ENCODE measurements at places on chromosomes 12 and 14.

DNA sequence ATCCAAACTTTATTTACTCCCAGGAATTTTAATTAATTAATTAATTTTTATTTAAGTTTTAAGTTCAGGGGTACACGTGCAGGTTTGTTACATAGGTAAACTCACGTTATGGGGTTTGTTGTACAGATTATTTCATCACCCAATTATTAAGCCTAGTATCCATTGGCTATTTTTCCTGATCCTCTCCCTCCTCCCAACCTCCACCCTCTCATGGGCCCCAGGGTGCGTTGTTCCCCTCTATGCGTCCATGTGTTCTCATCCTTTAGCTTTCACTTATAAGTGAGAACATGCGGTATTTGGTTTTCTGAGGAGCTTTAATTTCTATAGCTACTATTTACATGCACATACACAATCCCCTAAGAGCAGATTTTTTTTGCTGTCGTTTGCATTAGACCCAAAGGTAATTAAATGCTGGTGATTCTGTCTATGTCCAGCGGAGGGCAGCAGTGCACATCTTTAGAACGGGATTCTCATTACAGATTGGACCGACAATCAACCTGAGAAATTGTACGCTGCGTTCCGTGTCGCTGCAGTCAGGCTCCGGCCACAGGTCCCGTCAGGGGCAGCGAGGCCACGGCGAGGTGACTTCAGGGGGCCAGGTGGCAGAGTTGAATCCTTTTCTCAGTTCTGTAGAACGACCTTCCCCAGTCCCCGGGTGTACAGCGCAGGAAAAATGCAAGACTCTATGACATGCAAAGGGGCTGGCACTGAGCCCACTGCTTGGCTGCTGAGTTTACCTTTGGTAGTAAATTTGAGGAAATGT, 11.6 kb downstream of the TMEM30B start:
- peak; percentile 69 for DNase-seq

- no peak for DNase-seq
Observed at GRCh38 chr14:66483322-66483721, 2.8 kb upstream of the CCDC196 start.

DNA sequence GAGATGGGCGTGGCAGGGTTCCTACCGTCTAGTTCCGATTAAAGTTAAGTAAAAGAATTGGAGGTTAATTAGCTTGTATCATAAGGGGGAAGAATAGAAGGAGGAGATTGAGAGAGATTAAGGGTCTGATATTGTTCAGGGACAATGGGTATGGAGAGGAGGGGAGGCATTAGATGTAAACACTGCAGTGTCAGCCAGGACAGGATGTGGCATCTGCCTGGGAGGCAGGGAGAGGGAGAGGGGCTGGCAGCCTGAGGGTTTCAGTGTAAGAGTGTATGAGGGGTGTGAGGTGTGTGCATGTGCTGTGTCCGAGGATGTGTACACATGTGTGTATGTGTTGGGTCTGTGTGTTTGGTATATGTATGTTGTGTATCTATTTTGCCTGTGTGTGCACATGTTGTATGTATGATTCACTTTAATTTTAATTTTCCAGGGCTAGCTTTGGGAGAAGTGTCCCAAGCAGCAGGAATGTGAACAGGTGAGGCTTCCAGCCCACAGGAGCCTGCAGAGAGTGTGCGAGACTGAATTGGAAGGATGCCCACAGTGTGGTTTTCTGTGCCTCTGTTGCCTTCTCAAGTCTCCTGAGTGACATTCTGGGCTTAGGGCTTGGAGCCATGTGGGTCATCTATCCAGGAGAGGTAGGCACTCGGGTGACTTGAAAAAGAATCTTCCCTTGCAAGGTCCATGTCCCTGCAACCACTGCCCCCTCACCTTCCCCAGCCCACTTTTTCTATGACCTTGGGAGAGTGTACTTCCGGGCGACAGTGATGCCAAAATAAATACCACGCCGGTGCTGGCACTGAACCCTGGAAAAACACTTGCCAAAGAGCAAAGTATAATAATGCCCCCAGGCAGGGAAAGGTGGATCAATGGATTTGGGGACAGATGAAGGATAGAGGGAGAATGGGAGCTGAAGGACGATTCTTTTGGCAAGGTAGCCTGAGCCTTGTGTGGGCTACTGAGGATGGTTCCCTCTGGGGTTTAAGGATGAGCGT, 36.8 kb upstream of the DCD start:
- no peak for DNase-seq

GRCh38 chr12:54398218-54398617, 13.7 kb upstream of the ZNF385A start:
- DNase-seq, result no peak

DNA sequence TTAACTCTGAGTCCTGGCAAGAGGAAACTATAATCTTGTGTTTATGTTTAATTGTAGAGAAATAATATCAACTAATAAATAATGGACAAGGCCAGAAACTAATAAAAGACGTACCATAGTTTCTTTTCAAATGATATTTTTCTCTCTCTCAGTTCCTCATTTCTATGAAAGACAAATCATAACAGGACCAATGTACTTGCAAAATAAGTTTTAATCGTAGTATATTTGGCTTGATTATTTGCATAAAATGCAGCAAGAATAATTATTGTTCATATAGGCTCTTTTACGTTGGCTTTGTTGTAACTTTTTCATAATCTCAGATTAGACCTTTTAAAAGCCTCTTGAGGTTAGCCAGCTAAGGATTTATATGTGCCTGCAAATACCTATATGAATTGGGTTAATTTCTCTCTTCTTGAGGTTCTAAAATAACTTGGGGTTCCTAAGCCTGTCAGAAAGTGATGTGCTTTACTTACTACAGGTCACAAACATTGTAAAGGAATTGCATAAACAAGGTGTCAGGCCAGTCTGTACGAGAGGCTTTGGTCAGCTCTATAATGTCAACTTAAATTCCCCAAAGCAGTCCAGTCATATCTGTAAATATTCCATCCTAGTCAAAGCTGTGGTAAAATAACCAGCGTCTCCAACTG, 152.8 kb upstream of the PTPRQ start:
- DNase-seq, result no peak

DNA sequence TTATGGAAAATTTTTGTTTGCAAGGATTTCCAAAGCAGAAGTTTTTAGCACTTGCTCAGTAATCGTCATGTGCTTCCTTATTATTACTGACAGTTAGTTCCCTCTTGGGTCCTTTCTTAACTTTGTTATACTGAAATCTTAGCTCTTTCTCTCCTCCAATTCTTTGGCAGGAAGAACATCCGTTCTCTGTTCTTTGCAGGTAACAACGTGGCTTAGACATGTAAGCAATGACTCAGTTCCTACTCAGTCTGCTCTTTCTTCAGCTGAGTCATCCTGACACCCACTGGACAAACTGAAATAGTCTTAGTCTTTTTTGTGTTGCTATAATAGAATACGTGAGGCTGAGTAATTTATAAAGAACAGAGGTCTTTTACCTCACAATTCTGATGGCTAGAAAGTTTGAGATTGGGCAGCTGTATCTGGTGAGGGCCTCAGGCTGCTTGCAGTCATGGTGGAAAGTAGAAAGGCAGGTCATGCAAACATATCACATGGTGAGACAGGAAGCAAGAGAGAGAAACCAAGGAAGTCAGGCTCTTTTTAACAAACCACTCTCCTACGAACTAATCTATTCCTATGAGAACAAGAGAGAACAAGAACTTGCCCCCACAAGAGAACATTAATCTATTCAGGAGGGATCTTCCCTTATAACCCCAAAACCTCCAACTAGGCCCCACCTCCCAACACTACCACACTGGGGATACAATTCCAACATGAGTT, 49.2 kb downstream of the TESPA1 start:
- DNase-seq, result no peak

DNA sequence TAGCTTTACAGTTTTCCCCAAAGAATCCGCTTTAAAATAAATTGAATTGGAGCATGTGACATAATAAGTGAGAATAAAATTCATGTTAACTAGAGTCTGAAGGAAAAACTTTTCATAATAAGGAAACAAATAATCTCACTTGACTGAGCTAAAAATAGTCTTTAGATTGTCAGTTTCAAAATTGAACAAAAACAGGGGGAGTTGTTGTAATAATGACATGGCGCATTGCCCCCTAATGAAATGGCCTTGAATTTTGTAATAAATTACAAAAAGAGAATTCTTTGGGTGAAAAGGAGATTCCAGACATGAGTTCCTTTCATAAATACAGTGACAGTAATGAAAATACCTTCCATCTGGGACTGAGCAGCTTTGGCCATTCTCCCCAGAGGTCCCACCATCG, 178.6 kb downstream of the EFCAB11 start:
- no peak for DNase-seq

DNA sequence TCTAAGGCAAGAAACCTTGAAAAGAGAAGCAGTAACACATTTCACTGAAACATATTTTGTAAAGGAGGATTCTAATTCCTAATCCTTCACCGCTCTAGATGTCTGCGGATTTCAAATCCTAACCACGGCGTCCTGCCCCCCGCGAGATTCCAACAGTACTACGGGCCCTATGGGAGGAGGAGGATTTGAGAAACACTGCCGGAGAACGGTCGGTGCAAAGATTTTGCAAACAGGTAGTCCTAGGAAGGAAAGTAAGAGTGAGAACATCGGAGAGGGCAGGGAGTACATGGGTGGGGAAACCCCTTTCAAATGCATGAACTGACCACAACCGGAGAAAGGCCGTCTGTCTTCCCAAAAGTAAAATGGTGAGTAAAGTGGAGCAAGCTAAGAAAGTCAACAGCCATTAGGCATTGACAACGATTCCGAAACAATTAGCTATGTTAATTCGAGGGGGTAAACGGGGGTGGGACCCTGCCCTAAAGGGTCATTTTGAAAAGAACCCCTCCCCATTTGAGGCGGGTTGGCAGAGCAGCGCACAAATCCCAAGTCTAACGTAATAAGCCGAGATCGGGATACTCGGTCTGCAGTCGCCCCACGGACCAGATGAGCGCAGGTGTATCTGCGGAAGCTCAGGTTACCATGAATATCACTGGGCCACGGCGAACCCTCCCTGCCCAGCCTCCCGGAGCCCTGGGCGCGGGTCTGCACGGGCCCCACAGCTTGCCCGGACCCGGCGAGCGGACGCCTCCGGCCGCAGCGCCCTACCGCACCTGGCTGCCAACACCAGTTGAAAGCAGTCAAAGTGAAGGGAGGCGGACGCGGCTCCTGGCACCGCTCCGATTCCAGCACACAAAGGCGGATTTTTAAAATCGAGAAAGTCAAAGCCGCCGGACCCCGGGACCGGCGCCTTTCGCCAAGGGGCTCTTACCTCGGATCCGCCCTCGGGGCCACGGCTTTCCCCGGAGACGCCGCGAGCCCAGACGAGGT, 662 bp downstream of the EPS8 start:
- DNase-seq, result peak; percentile 24

GRCh38 chr14:27186048-27186447, 588.2 kb upstream of the NOVA1 start:
- no peak for DNase-seq

GRCh38 chr14:99718811-99719192, 34.7 kb downstream of the CYP46A1 start:
- no peak for DNase-seq

All from endothelial cell (in vitro differentiated cells).